ENCODE measurements at places on chromosomes 12 and 14.
A peak's percentile ranks its signal among the peaks of the same experiment; 100 is the strongest.

DNA sequence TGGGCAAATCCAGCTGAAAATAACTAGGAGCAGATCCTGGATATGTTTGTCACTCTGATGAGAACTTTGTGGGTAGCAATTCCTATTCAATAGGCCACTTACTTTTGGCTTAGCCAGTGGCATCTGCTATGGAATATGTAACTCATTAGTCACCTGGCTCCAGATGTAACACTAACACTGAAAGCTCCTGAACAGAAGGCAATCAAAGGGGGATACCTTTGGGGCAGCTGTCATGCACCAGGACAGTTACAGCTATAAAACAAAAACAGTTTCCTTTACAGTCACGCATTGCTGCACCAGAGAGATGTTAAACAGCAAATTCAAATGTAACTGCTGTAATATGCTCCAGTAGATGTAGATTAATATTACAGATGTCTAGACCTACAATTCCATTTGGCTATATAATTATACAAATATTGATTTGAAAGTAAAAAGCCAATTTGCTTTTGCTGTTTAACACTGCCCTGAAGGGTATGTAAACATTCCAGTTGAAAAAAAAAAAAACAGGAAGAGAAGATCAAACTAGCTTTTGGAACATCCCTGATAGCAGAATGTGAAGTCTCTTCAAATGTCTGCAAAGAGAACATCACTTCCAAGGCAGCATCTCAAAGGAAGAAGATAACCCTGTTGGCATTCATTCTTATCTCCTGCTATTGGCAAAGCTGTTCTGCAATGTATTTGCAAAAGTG lies 18.4 kb downstream of the RACGAP1 start:
- DNase-seq, result no peak

GRCh38 chr12:96948782-96949181 lies 41.7 kb downstream of the NEDD1 start:
- DNase-seq, result no peak

DNA sequence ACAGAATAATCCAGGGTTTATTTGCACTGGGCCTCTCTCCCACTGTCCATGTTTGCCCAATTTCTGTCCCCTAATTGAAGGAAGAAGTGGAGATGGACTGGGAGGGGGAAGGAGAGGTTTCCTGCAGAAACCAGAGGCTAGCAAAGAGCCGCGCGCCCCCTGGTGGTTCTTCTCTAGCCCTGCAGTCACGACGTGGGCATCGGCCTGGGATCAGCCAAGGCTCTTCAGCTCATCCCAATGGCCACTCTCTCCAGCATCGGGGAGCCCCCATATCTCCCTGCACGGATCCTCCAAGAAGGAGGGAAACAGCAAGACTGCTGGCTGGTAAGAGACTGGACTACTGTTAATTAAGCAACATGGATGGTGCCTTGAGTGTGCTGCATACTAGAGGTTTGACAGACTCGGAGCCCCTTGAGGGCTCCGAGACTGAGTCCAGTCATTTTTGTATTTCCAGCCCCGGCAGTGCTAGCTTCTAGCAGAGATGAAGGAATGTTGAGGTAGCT lies 18.7 kb downstream of the ZBTB39 start:
- DNase-seq, result peak; percentile 53

DNA sequence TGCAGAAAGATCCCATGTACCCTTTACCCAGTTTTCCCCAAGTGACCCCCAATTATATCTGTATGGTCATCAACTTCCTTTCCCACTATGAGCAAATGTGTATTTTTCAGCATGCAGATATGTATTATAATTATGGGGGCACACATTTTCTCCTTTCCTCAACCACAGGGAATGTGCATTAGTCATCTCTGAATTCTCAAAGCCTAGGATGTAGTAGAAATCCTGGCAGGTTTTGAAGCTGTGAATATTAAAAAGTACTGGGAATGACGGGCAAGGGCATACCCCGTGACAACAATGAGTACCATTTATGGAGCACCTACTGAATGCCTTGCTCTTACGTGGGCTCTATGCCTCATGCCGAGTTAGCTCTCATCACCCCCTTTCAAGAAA lies 71.5 kb downstream of the VWF start:
- no peak for DNase-seq

GRCh38 chr14:74980731-74981461 lies 21.8 kb upstream of the EIF2B2 start:
- DNase-seq, result peak; percentile 76

- DNase-seq, result no peak
These were observed 187.7 kb upstream of the DCN start for GRCh38 chr12:91370086-91370868.

GRCh38 chr12:68114606-68115005 lies 44.9 kb downstream of the IFNG start:
- DNase-seq, result no peak

GRCh38 chr14:26867171-26867757 lies 269.4 kb upstream of the NOVA1 start:
- DNase-seq, result no peak

DNA sequence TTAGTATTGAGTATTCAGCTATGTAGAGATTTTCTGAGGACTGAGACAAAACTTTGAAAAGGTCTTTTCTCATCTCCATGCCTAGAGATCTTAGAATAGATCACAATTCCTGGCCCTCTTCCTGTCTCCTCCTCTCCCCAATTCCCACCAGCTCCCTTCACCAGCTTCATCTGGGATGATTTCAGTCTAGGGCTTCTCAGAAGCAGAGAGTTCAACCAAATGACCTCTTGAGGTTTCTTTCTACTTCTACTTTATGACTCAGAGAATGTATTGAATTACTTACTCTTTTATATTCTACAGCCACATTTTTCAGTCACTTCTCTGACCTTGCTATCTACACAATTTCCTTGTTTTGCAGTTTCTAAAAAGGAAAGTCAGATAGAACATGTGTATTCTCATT lies 19.4 kb upstream of the SNX6 start:
- DNase-seq, result peak; percentile 73

- no peak for DNase-seq
These were observed 20.2 kb downstream of the CCDC177 start for GRCh38 chr14:69554500-69554899.

- no peak for DNase-seq
These were observed 45.7 kb downstream of the PRKAB1 start for GRCh38 chr12:119713551-119714031.

GRCh38 chr14:38941488-38941887 lies 161.5 kb downstream of the SEC23A start:
- DNase-seq, result no peak

- DNase-seq, result peak; percentile 31
These were observed 26.4 kb downstream of the TESPA1 start for GRCh38 chr12:54958048-54958658.

- DNase-seq, result no peak
These were observed 17.0 kb downstream of the C12orf75 start for GRCh38 chr12:105347499-105347898.

- no peak for DNase-seq
These were observed 4.4 kb upstream of the TNFAIP2 start for GRCh38 chr14:103118663-103119404.

DNA sequence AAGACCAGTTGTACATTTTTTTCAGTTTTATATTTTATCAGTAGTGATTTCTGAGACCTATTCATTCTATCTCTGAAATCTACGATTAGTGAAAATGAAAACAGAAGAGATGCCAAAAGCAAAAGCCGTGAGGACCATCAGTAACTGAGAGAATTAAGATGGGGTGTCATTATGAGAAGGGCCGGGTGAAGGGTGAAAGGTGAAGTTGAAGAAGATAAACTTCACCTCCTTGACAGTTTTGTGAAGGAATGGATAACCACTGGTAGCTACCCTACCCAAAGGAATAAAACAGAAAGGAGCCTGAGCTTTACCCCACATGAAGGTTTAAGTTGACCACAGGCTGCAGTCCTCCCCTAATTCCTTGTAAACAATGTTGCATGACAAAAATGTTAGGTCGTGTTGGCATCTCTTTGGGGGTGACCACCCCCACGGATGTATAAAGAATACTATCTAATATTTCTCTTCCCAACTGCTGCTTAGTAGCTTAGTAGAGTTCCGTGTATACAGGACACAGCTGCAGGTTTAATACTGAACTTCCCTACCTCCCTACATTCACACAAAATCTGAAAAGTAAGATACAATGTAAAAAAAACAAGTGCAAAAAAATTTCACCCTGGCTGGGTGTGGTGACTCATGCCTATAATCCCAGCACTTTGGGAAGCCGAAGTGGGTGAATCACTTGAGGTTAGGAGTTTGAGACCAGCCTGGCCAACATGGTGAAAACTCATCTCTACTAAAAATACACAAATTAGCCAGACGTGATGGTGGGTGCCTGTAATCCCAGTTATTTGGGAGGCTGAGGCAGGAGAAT lies 23.9 kb downstream of the GPR19 start:
- peak; percentile 54 for DNase-seq

DNA sequence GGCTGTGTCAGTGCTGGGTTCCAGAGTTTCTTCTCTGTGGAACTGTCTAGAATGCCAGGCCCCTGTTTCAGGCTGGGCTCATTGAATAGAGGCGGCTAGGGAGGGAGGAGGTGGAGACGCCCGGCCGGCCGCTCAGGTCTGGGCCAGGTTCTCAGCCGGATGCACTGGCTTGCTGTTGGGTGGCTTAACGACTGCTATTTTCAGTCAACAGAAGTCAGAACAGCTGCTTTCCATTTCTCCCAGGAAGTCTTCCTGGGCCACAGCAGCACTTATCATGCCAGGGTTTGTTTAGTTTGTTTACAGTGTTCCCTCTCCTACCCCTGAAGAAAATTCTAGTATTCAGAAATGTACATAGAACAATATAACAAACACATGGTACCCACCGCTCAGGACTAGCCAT lies 26.0 kb upstream of the VPS37B start:
- no peak for DNase-seq

DNA sequence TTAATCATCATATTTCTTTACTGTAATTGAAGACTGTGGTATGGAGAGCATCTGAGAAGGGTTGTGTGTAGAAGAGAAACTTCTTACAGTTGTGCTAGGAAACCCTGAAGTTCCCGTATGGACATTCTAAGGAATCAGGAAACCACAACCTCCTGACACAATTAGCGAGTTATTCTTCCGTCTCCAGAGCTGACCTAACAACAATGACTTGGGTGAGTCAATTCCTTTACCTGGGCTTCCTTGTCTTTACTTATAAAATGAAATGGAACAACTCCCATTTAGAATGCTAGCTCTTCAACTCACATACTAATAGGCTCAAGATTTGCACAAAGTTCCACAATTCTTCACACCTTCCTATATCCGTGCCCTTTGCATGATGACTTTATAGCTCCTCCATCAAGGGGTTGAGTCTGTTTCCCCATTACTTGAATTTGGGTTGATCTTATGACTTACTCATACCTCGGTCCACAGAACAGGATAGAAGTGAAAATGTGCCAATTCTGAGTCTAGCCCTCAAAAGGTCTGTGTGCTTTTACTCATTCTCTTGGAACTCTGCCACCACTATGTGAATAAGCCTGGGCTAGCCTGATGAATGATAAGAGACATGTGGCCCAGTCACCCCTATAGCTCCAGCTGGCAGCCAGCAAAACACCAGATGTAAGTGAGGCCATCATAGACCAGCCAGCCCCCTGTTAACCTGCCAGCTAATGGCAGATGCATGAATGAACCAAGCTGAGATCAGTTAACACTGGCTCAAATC lies 459.4 kb downstream of the ETNK1 start:
- peak; percentile 97 for DNase-seq

GRCh38 chr14:30958555-30959407 lies 66.7 kb upstream of the AP4S1 start:
- DNase-seq, result no peak

DNA sequence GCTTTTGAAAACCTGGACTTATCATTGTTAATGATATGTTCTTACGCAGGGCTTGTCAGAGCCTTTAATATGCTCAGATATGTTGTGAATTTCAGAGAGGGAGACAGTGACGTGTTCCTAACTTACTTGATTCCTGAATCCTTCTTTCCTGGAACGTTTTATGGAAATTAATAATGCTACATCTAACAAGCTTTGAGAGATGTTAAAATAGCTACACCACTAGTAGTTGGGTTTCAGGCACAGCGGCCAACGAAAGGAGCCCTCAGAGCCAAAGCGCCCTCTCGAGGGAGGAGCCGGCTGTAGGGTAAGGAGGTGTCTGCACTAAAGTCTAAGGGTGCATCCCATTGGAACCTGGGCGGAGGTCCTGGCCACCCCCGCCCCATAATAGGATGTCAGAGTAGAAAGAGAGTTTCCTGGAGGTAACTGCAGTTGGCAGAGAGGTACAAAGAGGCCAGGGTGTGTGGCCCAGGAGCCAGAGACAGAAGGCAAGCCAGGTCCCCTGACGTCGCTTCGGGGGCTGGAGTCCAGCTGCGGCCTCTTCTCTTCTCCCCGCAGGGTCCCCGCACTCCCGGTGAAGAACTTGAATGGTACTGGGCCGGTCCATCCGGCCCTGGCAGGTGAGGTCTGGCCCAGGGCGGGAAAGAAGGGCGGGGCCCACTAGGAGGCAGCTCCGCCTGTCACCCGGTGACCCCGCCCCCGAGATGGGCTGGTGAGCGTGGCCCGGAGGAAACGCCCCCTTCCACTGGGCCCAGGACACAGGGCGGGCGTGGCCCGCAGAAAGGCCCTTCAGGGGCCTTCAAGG lies 36.3 kb downstream of the DTX1 start:
- no peak for DNase-seq

GRCh38 chr12:95390932-95391331 lies 83.0 kb upstream of the METAP2 start:
- no peak for DNase-seq

- DNase-seq, result no peak
These were observed at the start of gene SSPN for GRCh38 chr12:26195250-26195640. Gene SSPN (plus strand): TSS chr12:26195573. CDS start chr12:26195673, 100 bp downstream.

DNA sequence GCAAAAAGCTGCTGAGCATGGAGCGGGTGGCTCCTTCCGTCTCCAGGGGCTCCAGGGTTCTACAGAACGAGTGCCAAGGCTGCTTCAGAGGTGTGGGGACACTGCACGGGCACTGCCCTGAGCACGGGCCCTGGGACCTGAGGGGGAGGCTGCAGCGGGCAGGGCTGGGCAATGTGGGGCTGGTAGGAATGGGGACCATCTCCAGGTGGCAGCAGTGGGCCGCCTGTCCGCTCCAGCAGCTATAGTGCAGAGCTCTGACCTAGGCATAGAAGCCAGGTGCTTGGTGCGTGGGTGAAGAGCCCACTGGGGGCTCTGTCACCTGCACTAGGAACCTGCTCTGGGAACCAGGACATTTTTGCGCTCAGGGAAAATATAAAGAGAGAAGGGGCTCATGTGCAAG lies 22.3 kb downstream of the HDAC7 start:
- DNase-seq, result no peak

- DNase-seq, result no peak
These were observed 471.5 kb downstream of the MED13L start for GRCh38 chr12:115806000-115806399.

DNA sequence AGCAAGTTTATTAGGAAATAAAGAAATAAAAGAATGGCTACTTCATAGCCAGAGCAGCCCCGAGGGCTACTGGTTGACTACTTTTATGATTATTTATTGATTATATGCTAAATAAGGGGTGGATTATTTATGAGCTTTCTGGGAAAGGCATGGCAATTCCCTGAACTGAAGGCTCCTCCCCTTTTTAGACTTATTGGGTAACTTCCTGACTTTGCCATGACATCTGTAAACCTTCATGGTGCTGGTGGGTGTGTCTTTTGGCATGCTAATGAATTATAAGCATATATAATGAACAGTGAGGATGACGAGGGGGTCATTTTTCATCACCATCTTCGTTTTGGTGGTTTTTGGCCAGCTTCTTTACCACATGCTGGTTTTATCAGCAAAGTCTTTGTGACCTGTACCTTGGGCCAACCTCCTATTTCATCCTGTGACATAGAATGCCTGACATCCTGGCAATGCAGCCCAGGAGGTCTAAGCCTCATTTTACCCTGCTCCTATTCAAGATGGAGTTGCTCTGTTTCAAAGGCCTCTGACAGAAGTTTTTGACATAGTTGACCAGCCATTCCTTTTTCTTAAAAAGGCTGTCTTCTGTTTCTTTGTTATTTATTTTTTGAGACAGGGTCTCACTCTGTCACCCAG lies 11.1 kb upstream of the PTGES3 start:
- no peak for DNase-seq

GRCh38 chr12:57276935-57277563 lies 26.1 kb upstream of the STAC3 start:
- no peak for DNase-seq
